AG10803 (cell line): ENCODE measurements at places on chromosomes 12 and 14.

DNA sequence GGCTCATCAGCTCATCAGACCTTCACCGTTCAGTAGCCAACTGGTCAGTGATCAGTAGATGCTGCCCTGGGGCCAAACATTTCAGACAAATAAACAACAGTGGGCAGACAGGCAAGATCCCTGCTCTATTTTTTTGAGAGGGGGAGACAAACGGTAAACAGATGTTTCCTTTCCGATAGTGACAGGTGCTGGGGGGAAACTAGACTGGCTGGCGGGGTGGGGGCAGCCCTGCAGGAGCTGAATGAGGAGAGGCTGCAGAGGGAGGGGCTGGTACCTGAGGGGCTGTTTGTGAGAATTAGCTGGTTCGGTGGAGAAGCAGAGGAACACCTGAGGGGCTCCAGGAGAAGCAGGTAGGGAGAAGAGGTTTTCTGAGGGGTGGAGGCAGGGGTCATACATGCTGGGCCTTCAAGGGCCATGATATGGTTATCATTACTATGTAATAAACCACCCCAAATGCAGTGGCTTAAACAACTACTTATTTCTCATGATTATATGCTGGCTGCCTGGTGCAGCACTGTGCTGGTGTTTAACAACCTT is 8.2 kb upstream of the GOLGA3 start:
- no peak for DNase-seq

DNA sequence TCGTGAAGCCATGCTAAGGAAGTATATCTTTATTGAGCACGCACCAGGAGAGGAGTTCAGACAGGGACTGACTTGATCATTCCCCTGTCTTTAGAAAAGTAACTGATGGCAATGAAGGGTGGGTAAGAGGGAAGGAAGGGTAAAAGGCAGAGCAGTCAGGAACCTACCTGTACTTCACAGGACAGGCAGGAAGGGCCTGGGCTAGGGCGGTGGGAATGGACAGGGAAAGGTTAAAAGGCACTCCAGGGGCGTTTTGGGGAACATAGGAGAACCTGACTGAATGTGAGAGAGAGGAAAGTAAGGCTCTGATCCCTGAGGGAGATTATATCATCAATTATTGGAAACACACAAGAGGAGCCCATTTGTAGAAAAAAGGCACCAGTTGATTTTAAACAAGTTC is 3.9 kb downstream of the SLC35E3 start:
- no peak for DNase-seq

DNA sequence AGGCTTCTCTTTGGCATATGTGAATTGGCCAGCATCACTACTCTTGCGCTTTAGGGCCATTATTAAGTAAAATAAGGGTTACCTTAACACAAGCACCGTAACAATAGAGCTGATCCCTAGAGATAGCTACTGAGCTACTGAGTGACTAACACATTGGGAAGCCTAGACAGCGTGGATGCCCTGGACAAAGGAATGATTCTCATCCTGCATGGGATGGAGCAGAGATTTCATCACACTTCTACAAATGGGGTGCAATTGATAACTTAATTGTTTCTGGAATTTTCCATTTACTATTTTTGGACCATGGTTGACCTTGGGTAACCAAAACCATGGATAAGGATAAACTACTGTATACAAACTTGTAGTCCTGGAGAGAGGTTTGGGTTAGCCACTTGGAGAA is 57.1 kb downstream of the FBXO34 start:
- peak; percentile 64 for DNase-seq

GRCh38 chr12:115324949-115325593 is 641.1 kb upstream of the TBX3 start:
- no peak for DNase-seq

- DNase-seq, result peak; percentile 90
Observed at GRCh38 chr14:69539631-69540410, 34.9 kb downstream of the CCDC177 start.

DNA sequence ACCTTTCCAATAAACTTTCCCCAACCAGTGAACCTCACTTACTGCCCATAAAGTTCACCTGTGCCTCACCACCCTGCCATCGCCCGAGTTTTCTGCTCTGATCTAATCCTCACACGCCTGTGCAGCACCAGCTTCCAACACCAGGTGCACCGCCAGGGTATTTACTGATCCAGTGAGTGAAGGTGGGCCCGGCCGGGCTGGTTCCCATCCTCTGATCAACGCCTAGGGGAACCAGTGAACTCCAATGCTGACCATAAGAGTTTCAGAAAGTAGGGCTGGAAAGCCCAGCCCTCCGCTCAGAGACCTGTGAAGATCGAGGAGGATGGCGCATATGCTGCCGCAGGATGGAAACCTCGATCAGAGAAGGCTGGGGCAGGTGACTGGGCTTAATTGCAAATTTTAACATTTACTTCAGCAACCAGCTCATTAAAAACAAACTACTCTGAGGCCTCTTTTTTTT is 685 bp upstream of the MYL6B start:
- no peak for DNase-seq

DNA sequence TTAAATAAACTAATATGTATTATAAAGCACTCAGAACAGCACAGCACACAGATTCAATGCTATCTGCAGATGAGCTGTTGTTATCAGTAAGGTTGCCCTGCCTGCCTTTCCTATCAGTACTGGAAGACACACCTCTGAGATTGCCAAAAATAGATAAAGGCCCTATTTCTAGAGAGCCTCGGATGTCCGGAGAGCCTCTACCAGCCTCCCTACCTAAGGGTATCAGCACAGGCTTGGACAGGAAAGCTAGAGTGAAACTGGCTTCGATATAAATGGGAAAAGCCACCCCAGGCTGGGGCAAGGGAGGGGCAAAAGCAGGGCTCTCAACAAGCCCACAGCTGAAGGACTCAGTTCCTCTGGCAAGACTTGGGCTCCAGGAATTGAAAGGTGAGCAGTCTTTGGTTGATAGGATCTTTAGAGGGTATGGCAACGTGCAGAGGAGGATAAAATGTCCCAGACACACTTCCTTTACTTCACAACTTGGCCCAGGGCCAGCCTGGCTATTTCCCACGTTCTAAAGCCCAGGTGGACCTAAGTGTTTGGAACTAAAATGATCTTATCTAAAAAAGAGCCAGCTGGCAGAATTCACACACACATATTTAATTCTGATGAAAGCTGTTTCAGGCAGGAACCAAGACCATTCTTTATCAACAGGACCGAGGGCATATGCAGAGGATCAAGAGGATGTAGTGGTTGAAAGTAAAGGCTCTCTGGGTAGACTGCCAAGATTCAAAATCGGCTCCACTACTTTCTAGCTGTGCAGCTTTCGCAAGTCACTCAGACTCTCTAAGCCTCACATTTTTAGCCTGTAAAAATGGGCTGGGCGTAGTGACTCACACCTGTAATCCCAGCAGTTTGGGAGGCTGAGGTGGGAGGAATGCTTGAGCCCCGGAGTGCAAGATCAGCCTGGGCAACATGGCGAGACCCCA is 37.8 kb upstream of the ITPR2 start:
- DNase-seq, result peak; percentile 52

DNA sequence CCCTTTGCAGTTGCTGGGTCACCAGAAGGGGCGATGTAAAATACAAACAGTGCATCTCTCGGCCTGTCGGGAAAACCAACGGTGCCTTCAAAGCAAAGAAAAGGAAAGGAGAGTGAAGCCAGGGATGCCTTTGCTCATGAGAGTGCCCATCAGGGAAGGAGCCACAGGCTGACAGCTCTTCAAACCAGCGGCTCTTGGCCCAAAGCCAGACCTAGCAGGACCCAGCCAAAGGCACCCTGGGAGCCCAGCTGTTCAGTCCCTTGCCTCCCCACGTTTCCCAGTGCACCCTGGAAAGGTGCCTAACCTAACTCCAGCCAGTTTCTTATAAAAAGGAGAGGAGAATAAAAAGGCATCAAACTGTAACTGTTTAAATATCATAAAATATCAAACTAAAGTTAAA is 29.2 kb downstream of the PRMT8 start:
- no peak for DNase-seq

- no peak for DNase-seq
Observed at GRCh38 chr14:104116288-104116755, 22.1 kb upstream of the KIF26A start.

DNA sequence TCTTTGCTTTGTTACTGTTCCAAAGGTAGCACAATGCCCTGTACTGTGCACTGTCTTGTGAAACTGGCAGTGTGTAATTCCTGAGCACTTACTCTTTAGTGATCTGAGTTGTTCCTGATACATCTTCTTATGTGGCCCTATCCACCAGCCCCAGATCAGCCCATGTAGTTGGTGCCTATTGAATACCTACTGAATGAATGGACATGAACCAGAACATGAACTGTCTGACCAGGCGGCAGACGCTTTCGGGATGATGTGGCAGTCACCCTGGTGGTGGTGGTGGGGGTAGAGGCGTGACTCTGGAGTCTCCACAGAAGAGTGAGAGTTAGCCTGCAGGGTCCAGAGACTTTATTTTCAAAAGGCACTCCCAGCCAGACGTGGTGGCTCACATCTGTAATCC is 46.6 kb upstream of the PAPOLA start:
- peak; percentile 8 for DNase-seq

DNA sequence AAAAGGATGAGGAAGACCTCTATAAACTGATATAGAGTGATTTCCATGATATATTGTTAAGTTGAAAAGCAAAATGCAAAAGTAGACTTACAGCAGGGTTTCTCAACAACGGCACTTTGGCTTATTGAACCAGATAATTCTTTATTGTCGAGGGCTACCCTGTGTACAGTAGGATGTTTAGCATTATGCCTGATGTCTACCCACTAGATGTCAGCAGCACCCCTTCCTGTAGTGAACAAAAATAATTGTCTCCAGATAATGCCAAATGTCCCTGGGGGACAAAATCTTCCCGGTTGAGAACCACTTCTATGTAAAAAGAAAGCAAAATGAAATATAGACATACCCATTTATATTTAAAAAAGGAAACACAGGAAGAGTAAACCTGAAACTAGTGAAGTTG is 32.4 kb downstream of the ABCD2 start:
- peak; percentile 1 for DNase-seq

GRCh38 chr12:48903363-48903981 is 21.8 kb downstream of the FKBP11 start:
- peak; percentile 29 for DNase-seq

GRCh38 chr14:51950007-51950406 is 39.3 kb upstream of the RTRAF start:
- no peak for DNase-seq

DNA sequence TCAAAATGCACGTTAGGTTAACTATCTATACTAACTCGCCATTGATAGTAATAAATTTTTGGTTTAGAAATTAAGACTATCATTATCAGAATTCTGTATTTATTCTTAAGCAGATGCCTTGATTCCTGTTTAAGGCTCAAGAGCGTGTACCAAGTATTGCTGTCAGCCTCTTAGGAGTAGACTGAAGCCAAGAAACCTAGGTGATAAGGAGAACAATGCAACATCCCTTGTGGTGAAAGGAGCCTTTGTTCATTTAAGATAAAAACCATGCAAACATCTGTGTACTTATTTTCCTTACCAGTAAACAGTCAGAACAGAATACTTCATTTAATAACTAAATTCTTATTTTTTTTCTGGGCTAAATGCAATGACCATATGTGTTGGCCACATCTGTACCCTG is 109.4 kb upstream of the NOVA1 start:
- no peak for DNase-seq

DNA sequence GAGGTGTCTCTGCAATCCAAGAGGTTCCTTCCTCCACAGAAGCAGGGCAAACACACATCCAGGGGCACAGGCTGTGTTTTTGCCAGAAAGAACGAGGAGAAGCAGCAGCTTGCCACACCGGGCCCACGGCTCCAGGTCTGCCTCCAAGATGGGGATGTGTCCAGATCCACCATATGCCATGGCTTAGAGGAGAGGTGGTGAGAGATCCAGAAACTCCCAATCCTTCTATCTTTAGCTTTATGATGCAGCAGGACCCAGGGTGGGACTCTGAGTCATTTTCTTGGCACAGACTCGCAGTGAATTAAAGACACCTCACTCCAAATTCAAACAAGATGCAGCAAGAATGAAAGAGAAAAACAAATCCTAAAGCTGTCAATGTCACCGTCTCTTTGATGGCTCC is 481.4 kb upstream of the TMEM132C start:
- DNase-seq, result peak; percentile 83

- DNase-seq, result no peak
Observed at GRCh38 chr14:22803687-22803974, 11.6 kb downstream of the SLC7A7 start.

DNA sequence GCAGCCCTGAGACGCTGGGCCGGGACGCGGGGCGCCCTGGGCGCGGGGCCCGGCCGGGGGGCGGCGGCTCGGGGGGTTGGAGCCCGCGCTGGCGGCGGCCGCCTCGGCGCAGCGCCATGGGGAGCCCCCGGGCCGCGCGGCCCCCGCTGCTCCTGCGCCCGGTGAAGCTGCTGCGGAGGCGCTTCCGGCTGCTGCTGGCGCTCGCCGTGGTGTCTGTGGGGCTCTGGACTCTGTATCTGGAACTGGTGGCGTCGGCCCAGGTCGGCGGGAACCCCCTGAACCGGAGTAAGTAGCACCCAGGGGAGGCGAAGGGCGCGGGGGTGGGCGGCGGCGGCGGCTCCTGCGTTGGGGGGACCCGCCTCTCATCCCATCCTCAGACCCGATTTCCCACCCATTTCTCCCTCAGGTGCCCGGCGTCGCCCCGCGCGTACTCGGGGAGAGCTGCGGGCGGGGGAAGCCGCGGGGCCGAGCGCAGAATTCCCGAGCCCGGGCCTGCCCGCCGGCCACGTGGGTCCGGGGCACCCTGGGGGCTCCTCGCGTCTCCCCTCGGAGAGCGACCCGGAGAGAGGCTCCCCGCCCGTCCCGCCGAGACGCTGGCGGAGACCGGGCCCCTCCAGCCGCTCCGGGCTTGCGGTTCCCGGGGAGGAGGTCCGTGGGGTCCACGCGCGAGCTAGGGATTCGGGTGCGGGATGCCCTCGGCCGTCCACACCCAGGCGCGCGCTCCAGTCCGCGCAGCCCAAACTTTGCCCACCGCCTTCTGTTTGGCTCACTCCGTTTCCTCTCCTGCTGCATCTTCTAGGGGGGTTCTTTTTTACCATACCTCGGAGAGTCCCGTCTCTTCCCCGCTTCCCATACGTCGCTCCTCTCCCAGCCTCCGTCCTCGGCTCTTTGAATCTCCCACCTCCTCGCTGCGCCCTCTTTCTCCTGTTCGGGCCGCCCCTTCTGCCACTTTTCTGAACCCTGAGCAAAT is 807 bp downstream of the B4GALNT3 start:
- no peak for DNase-seq

DNA sequence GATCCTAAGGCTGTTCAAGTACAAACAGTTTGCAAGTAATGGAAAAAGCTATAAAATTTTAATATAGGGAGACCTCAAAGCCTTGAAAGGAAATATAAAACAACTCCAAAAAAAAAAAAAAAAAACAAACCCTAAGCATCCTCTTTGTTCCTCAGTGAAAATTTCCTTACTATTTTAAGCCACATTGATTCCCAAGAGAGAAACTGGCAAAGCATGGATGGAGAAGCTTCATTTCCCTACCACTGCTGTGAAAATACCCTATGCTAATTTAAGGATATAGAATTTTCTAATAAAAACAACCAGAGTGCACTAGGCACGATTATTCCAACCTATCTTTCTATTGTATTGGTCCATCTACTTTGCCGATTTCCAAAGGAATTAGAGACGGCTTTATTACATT is 283.1 kb downstream of the CACNA1C start:
- DNase-seq, result no peak

GRCh38 chr12:104243971-104244370 is 28.4 kb downstream of the TXNRD1 start:
- no peak for DNase-seq
